ENCODE measurements at places on chromosomes 16 and 17.

- no peak for DNase-seq
These were observed 73.6 kb downstream of the SEC14L1 start for GRCh38 chr17:77214328-77214727.

DNA sequence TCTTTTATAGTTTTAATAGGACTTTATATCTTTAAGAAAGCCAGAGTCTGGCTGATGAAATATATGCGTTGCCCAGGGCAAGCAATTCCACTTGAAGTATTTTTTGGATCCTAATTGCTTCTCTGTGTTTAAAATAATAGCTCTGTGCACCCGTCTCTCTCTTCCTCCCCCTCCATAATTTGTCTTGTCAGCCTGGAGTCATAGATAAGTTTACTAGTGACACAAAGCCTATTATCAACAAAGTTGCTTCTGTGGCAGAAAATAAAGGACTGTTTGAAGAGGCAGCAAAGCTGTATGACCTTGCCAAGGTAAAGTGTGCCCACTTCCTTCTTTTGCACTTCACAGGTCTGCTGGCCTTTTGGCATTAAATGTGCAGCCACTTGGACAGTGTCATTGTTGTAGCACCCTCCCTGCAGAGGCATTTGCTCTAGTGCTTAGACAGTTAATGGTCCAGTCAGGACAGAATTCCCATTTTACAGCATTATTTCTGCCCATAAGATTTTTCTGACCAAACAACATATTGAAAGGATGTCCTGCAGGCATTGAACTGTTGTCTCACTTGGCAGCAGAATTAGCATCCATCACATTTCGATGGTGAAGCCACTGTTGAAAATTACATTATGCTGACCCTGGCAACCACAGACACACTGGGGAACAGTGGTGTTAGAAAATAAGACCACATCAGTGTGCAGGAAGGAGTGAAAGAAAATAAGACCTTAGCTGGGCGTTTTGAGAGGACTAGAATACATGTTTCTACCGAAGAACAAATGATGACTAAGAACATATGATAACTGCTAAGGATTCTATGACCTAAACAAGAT lies 28.4 kb upstream of the SLC12A3 start:
- no peak for DNase-seq

DNA sequence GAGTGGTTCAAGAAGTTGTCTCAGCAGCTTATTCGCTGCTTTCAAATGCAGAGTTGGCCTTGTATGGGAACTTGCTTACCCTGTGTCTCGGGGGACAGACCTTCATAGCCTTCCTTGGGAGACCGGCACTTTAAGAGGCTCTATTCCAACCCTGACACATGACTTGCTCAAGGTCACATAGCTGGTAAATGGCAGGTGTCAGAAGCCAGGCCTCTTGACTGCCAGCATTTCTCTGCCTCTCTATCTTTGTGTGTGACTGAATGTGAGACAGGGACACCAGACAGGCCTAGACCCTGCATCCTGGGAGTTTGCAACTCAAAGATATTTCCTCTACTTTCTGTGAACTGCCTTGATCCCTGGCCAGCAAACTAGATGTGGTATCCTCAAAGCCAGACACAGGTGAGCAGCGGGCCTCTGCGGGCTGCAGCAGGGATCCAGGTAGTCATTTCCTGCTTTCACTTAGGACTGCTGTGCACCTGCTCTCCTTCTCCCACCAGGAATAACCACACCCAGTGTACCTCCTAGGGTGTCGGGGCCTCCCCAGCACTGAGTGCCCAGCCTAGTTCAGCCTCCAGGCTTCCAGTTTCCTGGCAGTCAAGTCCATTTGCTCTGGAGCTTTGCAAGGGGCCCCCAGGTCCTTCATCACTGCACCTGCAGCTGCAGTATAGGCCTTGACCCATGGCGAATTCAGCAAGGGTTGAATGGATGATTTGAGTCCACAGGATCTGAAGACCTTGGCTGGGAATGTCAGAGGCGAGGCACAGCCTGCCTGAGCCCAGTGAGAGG lies 116.6 kb upstream of the TNRC6C start:
- DNase-seq, result no peak

DNA sequence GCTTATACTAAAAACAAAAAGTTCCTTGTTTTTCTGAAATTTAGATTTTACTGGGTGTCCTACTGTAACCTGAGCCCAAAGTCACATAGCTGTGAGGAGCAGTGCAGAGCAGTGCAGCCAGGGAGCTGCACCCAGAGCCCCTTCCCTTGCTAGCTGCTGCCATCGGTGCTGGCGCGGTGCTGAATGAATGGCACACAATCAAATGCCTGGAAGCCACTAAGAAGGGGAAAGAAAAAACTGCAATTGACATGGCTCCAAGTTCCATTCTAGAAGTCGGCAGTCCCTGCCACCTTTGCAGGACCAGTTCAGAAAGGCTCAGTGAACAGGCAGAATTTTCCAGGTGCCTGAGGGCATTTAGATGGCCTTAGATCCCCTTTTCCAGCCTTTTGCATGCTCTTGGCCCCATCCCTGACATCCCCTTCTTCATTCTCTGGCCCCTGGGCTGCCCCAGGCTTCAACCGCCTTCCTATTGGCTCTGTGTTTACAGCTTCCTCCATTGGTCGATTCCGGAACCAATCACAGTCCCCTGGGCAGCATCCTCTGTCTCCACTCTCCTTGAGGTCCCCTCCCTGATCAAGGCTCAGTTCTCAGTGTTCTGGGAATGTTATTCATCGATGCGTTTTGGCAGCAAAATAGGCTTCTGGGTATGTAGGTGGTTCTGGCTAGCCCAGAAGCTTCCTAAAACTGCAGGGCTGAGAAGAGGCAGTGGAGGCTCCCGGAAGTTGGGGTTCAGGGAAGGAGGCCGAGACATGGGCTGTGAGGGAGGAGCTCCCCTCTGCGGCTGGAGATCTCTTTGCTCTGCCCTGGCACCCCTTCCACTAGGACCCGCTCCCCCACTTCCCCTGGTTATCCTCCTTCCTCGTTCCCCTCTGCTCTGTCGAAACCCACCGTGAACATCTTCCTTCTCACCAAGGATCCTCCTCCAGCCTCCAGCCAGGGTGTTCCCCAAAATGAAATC lies 37.9 kb downstream of the ATP2C2 start:
- DNase-seq, result no peak

DNA sequence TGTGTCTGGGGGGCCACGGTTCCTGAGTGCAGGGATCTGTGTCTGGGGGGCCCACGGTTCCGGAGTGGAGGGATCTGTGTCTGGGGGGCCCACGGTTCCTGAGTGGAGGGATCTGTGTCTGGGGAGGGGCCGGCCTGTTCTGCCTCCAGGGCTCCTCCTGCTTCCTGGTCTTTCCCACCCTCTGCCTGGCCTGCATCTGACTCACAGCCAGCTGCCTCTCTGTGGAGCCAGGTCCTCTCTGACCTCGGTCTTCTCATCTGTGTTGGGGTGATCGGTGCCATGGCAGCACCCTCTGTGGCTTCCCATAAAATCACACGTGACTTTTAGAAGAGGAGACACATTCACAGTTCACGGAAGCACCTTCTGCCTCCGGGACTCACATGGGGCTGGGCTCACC lies 50.3 kb downstream of the ZFPM1 start:
- no peak for DNase-seq

DNA sequence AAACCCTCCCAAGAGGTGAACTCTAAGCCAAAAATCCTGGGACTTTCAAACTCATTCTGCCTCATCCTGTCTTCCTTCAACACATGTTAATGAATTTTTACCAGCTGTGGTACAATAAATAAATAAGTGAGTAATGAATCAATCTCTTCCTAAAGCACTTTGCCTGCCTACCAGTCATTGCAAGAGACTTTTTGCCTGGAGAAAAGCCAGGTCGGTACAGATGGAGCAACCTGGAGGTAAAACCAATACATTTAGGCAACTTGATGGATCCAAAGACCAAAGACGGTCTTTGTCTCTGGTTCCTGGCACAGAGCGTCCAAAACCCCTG lies 324.2 kb downstream of the PMP22 start:
- DNase-seq, result no peak

DNA sequence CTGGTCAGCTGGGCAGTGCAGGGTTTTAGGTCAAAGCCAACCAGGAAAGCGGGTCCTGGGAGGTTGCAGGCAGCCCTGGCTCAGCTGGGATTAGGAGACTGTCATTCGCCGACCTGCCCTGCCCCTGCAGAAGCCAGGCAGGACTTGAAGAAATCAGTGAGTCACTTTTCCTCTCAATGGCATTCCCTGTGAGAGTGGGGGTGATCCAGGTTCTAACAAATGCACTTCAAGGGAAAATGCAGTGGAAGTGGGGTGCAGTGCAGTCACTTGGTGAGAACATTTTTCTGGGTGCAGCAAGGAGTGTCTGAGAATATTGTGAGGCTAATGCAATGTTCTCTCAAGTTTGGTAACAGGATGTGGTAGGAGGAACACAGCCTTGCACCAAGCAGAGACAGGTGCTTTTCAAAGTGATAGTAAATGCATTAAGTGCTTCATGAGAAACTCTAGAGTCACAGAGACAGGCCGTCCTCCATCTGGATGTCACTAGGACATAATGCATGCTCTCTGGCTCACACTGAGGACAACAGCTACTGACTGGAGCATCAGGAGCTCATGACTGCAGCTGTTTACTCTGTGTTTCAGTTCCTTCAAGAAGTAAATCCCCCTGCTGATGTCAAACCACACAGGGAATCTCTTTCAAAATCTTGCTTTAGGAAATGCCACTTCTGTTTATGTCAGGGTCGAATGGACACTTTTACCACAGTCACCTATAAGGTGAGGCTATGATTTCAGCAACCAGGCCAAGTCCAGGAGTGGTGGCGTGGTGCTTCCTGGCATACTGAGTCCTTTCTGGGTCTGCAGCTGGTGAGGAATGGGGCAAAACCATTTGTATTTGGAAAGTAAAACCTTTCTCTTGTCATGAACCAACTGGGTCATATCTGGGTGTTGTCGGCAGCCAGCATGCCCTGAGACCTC lies 16.7 kb downstream of the CDK5R1 start:
- no peak for DNase-seq

- no peak for DNase-seq
These were observed 20.6 kb upstream of the CDH15 start for GRCh38 chr16:89150981-89151380.

GRCh38 chr16:74020095-74020670 lies 276.4 kb upstream of the PSMD7 start:
- DNase-seq, result no peak

DNA sequence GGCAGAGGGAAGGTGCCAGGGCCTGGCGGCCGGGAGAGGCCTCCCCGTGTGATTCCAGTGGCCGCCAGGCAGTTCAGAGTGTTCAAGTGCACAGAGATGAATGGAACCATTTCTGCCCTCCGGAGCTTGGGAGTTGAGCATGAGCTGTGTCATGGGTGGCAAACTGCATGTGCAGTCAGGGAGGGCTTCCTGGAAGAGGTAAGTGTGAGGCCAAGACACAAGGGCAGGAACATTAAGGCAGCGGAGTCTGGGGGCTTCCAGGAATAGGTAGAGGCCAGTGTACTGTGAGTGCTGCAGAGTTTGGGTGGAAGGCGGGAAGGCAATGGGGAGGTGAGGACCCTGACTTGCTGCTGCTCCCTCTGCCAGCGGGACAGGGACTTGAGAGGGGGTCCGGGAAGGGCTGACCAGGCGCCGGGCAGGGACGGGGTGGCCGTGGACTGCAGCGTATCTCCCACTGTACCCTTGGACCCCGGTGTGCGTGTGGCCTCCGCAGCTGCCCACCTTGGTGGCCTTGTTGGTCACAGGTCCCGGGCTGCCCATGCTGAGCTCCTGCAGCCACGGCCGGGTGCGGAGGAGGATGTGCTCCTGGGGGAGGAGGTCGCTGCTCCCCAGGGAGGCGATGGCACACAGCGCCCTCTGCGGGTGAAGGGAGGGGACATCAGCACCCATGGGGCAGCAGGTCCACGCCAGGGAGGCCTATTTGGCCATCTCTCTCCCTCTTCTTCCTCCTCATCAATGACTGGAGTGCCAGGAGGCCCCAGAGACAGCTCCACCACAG lies 7.5 kb upstream of the CEP131 start:
- DNase-seq, result no peak

DNA sequence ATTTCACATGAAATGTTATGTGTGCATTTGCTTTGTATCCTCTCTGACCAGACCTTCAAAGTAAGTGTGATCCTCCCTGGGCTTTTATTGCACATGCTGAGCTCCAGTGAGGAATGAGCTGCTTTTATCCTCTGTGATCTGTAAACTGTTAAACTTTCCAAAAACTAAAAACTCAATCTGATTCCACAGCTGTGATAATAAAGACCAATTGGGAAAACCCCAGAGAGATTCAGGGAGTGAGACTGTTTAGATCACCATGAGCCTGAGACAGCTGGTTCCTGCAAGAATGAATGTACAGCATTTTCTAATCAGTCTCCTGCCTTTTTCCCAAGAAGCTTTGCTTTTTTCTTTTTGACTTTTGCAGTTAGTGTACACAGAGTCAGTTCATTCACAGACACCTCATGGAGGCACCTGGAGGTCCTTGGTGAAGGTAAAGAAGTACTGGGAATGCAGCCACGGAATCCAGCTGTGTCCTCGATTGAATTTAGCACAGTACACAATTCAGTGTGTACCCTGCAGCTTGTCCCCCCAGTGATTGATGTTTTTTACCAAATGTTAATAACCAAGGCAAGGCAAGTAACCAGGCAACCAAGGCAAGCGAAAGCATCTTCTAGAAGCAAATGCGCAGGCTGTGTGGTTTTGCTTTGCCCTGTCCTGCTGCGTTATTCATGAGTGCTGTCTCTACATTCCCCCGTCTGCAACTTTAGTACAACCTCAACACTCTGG lies 182.6 kb downstream of the LGALS9B start:
- DNase-seq, result no peak

DNA sequence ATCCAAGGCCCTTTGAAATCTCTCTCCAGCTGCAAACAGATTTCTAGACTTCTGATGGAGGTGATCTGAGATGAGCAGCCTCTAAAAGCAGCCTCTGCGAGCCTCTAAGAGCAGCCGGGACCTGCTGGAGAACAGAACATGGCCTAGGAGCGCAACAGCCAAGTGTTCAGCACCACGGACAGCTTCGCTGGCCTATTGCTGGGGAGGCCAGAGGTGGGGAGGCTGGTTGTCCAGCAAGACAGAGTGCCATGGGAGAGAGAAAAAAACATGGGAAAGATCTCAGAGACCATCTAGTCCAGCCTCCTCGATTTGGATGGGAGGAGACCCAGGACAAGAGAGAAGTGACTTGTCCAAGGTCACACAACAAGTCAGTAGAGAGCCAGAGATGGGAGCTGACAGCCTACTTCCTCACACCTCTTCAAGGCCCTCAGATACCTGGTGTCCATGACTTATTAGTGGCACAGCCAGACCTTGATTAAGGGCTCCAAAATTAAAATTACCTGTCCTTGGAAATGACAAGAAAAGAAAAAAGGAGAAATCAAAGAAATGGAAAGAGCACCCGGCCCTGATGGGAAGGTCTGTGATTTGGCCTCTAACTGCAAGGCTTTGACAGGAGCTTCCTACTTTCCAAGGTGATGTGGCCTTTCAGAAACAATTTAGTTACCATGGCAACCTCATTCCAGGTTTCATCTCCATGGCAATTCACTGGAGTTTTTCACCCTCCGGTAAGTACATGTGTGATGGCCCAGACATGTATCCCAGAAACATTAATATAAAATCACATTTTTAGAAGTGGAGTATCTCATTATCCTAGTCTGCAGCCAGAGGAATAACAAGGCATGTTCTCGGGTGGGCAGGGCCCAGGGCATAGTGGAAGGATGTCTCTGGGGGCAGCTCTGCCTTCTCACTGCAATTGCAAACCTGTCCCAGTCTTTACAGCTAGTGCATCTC lies 14.5 kb downstream of the RPRML start:
- no peak for DNase-seq

- DNase-seq, result no peak
These were observed 38.2 kb downstream of the PLCG2 start for GRCh38 chr16:81817296-81817695.

Measured in GDM1 (cell line).